Activated CD8-positive, alpha-beta memory T cell treated with anti-CD3 and anti-CD28 coated beads for 48 hours (primary cell): ENCODE measurements at places on chromosomes 1 and 21.

- DNase-seq = no peak
Observed at GRCh38 chr1:90834354-90834885, 117.3 kb upstream of the BARHL2 start.

DNA sequence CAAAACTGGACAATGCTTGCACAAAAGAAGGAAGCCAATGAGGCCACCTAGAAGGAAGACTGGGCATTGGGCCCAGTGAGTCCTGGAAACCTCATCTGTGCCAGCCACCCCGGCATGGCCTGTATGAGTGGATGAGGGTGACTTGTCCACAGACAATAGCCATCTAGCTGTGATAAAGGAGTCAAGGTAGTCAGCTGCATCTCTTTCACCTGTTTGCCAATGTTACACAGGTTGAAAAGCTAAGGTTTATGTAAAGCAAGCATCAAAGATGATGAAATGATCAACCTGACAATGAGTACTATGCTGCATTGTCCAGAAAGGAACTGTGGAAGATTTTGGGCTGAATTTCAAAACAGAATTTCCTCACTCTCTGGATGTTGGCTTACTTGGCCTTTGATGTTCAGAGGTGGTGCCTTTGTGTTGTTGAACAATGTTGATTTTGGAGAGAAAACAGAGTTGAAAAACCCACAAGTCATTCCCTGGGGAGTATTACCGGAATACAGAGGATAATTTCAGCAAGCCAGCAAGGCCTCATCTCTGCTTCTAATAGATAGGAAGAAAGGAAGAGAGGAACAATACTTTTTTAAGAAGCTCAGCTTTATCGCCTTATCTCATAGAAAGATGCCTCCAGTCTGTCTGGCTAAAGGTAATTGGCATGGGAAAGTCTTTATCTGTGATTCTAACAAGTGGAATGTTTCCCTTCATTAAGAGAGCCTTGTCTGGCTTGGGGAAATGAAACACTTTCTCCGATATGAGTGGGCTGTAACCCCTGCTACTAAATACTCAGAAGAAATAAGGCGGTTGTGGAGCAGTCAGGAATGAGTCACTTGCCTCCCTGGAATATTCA is 11.4 kb upstream of the SELE start:
- no peak for DNase-seq

DNA sequence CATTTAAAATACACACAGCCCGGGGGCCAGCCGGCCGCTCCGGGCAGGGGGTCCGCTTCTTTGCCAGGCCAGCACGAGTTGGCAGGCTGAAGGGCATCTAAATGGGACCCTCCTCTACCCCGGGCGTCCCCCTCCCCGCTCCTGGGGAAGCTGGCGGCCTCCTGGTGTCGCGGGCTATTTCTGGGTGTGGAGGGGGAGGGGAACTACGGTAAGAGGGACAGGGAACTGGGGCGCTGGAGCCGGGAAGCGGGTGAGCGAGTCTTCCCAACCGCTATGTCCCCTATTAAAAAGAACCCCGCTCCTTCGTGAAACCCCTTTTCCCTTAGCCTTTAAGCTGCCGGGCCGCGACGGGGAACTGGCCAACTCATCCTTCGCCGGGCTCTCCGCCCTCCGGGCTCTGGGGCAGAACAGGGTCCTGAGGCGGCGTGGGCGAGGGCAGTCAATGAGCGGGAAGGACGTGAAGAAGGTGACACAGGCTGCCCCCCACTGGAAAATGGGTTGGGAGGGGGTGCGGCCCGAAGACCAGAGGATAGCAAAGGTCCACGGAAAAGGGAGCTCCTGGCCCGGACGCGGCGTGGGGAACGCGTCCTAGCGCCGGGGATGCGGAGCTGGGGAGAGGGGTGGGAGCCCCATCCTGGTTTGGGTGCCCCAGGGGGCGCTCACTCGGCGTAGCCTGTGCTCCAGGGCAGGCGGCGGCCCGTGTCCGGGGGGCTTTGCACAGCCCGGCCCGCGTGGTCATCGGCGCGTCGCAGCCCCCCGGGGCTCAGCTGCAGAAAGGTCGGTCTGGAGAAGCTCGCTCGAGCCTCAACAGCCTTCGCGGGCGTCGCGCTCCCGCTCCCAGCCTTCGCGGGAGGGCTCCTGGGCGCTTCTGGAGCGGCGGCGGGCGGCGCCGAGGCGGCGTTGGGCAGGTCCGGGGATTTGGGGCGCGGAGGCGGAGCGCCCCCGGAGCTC is 544 bp downstream of the PPM1J start:
- DNase-seq = no peak

DNA sequence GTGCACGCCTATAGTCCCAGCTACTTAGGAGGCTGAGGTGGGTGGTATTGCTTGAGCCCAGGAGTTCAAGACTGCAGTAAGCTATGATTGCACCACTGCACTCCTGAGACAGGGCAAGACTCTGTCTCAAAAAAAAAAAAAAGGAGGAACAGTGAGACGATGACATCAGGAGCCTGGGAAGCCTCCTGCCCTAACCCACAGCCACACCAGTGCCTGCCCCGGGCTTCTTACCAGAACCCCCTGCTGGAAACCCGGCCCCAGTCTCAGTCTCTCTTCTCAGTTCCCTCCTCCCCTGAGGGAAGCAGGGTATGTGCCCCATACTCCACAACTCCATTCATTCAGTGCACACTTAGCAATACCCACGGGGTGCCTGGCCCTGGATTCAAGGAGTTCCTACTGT is 9.1 kb downstream of the COL8A2 start:
- DNase-seq = no peak

- no peak for DNase-seq
Observed at GRCh38 chr1:38657207-38657840, 202.2 kb downstream of the RRAGC start.
